ENCODE measurements at places on chromosomes 2 and 18.

GRCh38 chr2:108910011-108910431 is 79.0 kb downstream of the EDAR start:
- no peak for DNase-seq

- DNase-seq, result no peak
Measured at GRCh38 chr2:174195253-174195652, 53.1 kb downstream of the OLA1 start.

GRCh38 chr18:44453505-44453904 is 227.2 kb upstream of the SETBP1 start:
- DNase-seq, result no peak

DNA sequence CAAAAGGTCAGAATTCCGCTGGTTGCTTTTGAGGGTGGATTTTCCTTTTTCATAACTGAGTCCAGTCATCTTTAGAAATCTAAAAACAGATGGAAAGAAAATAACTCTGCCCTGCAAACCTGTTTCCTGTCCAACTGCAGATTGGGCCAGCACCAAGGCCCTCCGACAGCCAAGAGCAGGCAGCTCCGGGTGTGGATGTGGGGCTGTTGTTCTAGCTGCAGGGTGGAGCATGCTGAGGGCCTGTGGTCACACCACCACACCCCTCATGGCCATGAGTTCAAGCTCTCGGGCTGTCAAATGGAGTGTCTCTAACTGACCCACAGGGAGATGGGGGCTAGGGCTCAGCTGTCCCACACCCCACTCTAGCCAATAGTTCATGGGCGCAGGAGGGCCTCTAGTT is 69.3 kb upstream of the BZW1 start:
- no peak for DNase-seq

GRCh38 chr2:38909872-38910271 is 20.2 kb downstream of the ARHGEF33 start:
- DNase-seq, result no peak

DNA sequence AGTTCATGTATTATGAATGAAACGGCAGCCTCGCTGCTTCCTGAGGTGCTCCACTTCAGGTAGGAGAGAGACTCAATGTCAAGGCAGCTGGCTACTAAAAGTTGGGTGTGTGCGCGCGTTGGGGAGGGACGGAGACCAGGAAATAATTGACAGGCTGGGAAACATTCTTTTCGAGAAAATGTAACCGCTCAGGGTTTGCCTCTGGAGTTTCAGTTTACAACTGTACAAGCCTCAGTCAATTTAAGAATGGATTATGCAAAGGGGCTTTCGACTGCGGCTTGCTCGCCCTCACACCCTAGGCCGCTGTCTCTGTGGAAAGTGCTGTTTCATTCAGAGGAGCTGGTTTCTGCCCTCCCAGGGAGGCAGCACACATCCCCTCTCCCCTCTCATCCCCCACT is 4.4 kb upstream of the SPRED2 start:
- DNase-seq, result peak; percentile 54

GRCh38 chr2:10235099-10235908 is 67.4 kb upstream of the HPCAL1 start:
- DNase-seq, result no peak

DNA sequence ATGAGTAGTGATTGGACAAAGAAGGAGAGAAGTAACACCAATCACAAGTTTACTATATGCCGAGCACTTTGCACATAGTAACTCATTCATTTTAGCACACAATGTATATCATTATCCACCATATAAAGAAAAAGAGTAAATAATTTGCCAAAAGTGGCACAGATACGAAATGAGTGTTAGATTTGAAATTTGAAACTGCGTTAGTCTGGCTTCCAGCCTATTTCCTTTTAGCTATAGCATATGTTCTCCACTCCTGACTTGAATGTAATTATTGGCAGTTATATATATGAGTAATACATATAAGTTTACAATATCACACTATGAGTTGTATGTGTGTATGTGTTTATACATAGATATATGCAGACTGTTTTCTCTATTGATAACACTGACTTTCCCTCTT is 98.6 kb downstream of the NOL4 start:
- no peak for DNase-seq

GRCh38 chr2:27672723-27673486 is 9.2 kb downstream of the SLC4A1AP start:
- no peak for DNase-seq

- peak; percentile 54 for DNase-seq
Measured at GRCh38 chr2:10028407-10028987, 14.9 kb upstream of the KLF11 start.

DNA sequence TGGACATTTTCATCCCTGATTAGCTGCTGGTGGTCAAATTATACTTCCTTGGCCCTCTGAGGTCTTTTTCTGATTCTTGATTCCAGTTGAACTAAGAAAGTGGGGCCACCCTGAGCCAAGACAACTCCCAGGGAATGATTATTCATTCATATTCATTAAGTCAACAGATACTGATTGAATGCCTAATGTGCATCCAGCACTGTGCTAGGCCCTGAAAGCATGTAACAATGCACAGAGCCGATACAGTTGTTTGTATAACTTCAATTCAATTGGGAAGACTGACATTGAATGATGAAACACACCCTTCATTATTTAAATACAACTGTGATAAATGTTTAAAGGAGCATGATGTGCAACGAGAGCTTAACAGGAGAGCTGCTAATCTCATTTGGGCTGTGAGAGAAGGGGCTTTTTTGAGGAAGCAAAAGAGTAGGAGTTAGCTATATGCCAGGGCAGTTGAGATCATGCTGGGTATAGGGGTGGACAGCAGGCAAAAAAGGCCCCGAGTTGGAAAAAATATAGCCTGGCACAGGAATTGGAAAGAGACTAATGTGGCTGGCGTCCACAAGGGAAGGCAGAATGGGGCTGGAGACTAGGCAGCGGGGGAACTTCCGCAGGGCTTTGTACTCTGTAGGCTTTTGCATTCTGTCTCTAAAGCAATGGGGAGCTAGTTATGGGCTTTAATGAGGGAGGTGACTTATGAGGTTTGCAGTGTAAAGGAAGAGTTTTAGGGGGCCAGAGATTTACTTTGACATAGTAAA is 57.2 kb upstream of the ACVR1 start:
- peak; percentile 47 for DNase-seq

GRCh38 chr18:58391231-58391825 is 237.6 kb downstream of the ALPK2 start:
- DNase-seq, result no peak

DNA sequence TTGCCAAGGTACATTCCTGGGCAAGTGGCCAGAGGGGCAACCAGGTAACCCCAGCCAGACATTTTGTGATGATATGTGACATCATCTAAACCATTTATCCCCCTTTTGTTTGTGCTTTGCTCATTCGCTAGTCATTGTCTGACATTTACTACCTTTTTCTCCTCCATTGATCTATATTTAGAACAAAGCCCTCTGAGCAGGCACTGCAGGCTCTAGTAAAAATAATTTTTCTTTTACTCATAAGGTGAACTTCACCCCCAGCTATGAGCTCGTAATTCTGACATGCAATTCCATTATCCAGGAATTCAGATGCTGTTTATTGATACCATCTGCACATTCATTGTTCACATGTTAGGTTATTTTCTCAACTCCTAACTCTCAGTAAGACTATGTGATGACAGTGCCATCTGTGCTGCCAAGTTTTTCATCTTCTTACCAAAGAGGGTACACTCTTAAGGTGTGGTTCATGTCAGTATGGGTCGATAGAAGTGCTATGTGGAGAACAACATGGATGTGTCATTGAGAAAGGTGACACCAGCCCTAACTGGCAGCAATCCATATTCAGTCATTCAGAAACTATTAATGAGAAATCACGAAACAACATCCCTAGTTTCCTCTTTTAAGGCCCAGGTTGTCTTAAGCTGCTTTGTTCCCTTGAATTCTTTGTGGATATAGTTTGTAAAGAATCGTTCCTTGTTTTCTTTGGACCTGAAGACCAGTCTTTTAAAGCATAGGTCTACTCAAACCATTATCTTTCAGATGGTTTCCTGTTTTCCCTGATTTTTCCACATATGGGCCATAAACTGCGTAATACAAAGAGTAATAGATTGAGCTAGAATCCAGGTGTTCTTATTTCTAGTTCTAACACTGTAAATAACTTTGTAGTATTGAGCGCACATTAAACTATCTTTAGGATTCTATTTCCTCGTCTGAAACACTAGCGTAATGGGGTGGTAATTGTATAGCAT is 978.1 kb upstream of the CDH2 start:
- DNase-seq, result no peak

GRCh38 chr2:13128139-13128538 is 411.4 kb downstream of the TRIB2 start:
- no peak for DNase-seq

DNA sequence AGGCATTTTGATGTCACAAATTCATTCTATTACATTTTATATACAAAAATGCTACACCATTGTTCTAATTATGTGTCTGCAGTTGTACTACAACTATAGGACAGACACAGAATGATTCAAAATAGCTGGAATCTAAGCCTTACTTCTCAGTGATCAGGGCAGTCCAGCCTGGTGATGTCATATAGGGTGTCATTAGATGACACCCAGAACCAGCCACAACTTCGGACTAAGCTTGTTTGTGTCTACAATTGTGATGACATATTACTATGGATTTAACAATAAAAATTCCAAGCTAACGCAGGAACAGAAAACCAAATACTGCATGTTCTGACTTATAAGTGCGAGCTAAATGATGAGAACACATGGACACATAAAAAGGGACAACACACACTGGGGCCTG is 31.0 kb downstream of the M1AP start:
- DNase-seq, result no peak

DNA sequence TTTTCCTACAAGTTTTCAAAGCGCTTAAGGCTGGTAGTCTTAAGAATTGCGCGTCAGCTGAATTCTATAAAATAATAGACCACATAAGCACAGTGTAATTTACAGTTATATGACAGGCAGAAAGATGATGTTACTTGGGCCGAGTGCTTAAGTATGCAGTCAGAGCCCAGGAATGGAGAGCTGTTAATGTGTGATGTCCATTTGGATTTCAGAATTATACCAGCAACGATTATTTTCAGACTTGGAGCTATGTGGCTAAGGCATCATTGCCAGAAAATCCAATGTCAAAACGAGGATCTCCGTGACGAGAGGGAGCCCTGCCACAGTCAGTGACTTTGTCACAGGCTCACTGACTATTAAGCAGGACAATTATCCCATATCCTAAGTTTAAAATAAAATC is 3.4 kb downstream of the KLF7 start:
- DNase-seq, result no peak

- DNase-seq, result no peak
Measured at GRCh38 chr2:174051741-174052583, 86.8 kb upstream of the SP3 start.

DNA sequence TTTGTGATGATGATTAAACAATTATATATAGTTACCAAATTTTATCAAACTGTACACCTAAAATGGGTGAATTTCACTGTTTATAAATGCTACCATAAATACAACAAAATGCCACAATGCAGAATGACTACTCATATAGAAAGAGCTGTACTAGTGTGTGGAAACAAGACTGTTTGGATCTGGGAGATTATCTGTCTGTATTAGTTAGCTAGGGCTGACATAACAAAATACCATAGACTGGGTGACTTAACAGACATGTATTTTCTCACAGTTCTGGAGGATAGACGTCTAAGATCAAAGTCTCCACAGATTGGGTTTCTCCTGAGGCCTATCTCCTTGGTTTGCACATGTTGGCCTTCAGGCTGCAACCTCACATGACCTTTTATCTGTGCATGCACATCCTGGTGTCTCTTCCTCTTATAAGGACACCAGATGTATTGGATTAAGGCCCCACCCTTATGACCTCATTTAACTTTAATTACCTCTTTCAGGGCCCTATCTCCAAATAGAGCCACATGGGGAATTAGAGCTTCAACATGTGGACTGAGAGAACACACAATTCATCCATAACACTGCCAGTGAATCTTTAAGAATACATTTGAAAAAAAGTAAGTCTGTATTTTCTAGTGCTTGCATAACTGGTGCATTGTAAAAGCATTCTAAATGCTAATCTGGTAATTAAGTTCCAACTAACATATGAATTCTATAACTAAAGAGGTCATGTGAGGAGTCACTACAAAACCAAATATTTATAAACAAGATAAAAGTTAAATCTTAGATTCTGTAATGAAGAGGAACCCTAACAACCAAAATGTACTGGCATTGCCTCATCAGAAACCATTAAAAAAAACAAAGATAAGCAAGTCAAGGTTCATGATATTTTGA is 699.6 kb downstream of the NYAP2 start:
- DNase-seq, result no peak

DNA sequence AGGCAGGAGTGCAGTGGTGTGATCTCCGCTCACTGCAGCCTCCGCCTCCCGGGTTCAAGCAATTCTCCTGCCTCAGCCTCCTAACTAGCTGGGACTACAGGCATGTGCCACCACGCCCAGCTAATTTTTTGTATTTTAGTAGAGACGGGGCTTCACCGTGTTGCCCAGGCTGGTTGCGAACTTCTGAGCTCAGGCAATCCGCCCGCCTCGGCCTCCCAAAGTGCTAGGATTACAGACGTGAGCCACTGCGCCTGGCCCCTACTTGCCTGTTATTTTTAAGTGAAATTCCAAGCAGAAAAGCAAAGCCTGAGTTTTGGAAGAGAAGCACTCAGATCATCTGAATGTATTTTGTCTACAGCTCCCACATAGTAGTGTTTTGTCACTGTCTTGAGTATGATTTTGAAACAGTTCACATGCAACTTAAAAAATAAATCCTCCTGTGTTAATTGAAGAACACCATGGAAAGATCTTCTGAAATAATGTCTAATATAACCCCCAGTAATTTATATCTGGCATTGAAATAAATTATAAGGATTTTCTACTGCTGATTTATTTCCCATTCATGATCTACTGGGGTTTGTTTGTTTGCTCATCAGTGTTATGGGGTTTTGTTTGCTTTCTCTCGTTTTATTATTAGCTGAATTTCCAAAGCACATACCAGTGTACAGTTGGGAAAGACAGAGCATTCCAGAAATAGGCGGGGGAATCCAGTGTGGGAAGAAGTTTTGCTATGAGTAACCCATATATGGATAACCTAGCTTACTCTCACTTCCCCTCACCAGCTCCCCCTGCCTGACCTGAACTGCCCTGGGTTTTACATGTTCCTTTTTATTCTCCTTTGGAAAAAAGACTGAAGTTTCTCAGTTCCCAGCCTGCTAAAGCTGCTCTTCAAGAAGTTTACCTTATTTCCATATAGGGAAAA is 80.1 kb upstream of the MAP3K20 start:
- DNase-seq, result no peak

- DNase-seq, result no peak
Measured at GRCh38 chr2:105114551-105114950, 76.7 kb downstream of the MRPS9 start.

DNA sequence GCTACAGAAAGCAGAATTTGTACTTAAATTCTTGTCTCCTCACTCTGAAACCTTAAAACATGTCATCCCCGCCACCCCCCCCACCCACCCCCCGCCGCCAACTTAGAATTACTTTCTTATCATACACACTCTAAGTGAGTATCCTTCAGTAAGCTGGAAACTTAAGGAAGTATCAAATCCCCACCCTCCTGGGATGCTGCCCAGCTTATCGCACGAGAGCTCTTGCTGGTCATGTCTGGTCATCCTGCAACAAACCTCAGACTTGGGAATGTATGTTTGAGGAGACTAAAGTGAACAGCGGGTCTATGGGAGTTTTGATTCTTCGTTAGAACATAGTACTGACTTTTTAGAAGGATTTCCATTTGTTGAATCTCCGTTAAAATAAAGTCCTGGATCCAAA is 203.3 kb downstream of the PTGR3 start:
- no peak for DNase-seq

- DNase-seq, result no peak
Measured at GRCh38 chr2:43467891-43468290, 127.9 kb downstream of the THADA start.

GRCh38 chr2:83063511-83063910 is 1395.6 kb downstream of the SUCLG1 start:
- DNase-seq, result no peak

Data from ecto neural progenitor cell (in vitro differentiated cells).